ENCODE measurements at places on chromosomes 2 and 18.

- DNase-seq: no peak
These were observed 3.7 kb downstream of the TMSB10 start for GRCh38 chr2:84908948-84909713.

- DNase-seq: no peak
These were observed 29.5 kb upstream of the CHN1 start for GRCh38 chr2:175034716-175035115.

GRCh38 chr18:59715966-59716369 is 18.7 kb upstream of the CCBE1 start:
- no peak for DNase-seq

- no peak for DNase-seq
These were observed 17.4 kb upstream of the LRATD1 start for GRCh38 chr2:14615121-14615520.

DNA sequence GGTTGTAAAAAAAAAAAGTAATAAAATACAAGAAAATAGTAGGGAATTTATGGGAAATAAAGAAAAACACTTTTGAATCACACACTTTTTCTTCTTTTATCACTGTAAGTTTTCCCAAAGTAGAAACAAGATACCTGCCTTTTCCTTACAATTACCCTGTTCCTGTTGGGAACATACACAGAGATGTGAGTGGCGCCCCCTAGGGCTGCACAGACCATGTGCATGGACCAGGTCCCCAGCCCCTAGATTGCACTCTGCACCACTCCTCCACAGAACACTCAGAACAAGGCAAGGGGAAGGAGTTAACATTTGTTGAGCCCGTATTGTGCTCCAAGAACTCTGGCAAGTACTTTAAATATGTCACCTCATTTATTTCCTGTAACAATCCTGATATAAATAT is 118.7 kb upstream of the NRP2 start:
- no peak for DNase-seq

- DNase-seq: no peak
These were observed 74.4 kb downstream of the ID2 start for GRCh38 chr2:8756230-8756629.
